ENCODE measurements at places on chromosomes 1 and 21. TPM values are rescaled to one million over a fixed set of nuclear protein-coding genes. Genes with fewer than 3 reads are reported as not detected.

GRCh38 chr1:25909040-25909439 lies 2.8 kb upstream of the STMN1 start:
- DNase-seq: no peak

DNA sequence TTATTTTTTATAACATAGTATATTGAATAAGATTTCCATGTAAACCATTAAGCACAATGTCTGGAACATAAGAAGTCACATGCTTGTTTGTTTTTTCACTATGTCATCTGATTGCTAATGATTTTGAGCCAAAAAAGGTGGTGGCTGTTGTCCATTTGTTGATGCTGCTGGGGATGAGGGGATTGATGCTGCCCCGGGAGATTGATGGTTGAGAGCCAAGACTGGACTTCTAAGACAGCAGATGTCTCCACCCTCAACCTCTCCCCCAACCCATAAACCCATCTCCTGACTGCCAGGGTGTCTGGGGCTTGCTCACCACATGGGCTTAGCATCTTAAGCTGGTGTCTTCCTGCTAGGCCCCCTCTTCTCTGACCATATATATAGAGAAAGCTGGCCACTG lies 35.8 kb upstream of the CD34 start:
- no peak for DNase-seq

GRCh38 chr1:220967911-220968310 lies 88.7 kb downstream of the HLX start:
- no peak for DNase-seq

- no peak for DNase-seq
Observed at GRCh38 chr21:38333301-38334272, 76.8 kb downstream of the KCNJ15 start.

DNA sequence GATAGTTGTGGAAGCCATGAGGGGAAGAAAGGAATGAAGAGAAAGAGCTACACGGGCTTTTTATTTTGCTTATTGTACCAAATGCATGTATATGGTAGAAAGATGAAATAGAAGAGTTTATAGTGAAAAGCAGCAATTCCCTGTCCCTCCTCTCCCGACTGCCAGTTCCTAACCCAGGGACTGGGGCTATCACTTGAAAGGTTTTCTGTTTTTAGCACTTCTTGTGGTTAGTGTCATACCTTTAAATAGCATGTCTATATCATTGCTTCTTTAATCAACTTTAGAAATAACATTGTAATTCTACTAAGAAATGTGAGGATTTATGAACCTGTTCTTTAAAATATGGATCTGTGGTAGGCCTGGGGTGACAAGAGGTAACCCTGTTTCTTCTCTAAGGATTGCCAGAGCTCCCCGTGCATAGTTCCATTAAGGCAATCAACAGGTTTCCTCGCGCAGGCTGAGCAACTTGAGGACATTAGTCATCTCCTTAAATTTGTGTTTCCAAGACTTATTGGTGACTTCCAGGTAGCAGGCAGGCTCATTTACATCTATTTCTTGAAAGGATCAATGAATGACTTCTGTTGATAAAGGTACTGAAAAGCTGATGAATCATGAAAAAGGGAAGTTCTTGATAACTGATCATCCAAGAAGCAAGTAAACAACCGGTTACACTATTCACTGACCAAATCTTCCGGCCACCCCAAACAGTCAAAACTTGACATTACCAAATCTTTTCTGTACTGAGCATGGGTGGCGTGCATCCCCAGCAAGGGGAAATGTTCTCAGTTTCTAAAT lies 37.8 kb upstream of the S1PR1 start:
- DNase-seq: no peak

GRCh38 chr1:3079381-3080052 lies 10.5 kb downstream of the PRDM16 start:
- DNase-seq: no peak

GRCh38 chr1:224700918-224701531 lies 84.9 kb downstream of the CNIH3 start:
- no peak for DNase-seq

PADI3 gene
- total RNA-seq: 6.2 TPM

- DNase-seq: no peak
Observed at GRCh38 chr1:12491656-12492055, 126.4 kb downstream of the DHRS3 start.

DNA sequence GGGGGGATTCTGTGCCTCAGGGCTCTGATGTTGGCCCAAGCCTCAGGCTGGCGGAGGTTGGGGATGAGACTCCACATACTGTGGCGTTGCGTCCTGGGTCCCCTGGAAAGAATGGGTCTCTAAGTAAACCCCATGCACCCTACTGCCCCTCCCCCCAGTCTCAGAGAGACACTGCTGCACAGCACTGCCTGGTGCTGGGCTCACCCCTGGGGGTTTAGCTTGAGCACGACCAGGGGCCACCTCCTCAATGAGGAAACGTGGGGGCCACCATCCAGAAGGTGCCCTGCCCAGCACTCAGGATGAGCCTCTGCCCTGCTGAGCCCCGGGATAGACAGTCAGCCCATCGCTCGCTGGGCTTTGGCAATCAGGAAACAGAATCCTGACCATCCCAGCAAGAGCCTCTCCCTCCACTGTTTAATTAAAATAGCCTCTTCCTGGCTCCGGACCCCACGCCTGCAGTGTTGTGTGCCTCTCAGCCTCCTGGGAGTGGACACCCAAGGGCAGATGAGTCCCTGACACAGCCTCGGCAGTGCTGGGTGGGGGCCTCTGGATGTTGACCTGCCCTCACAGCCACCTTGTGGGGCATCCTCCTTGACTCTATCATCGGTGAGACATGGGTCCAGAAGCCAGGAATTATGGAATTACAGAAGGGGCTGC lies 3.5 kb upstream of the KRTAP10-4 start:
- DNase-seq: no peak

GRCh38 chr1:11399250-11399649 lies 79.7 kb upstream of the DISP3 start:
- no peak for DNase-seq

- no peak for DNase-seq
Observed at GRCh38 chr1:18922848-18923755, 20.7 kb upstream of the ALDH4A1 start.

POU3F1 gene
- total RNA-seq: 0.27 TPM

GRCh38 chr1:20733360-20733975 lies 965 bp upstream of the SH2D5 start:
- peak; percentile 7 for DNase-seq

GRCh38 chr1:225426395-225427234 lies 1.2 kb downstream of the LBR start:
- no peak for DNase-seq

DNA sequence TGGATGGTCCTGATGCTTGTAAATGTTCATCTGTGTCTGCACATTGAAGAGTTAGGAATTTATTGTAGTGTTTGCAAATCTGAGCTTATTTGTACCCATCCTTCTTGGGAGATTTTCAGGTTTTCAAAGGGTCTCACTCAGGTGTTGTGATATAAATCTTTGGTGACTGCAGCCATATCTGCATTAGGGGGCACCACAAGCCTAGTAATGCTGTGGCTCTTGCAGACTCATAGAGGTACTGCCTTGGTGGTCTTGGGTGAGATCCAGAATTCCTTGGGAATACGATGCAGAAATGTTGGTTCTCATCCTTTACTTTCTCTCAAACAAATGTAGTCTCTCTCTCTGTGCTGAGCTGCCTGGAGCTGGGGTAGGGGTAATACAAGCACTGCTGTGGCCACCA lies 405.9 kb downstream of the TTLL7 start:
- no peak for DNase-seq

IL10 gene
- under 0.01 TPM for total RNA-seq

RORC gene
- 0.54 TPM for total RNA-seq

DNA sequence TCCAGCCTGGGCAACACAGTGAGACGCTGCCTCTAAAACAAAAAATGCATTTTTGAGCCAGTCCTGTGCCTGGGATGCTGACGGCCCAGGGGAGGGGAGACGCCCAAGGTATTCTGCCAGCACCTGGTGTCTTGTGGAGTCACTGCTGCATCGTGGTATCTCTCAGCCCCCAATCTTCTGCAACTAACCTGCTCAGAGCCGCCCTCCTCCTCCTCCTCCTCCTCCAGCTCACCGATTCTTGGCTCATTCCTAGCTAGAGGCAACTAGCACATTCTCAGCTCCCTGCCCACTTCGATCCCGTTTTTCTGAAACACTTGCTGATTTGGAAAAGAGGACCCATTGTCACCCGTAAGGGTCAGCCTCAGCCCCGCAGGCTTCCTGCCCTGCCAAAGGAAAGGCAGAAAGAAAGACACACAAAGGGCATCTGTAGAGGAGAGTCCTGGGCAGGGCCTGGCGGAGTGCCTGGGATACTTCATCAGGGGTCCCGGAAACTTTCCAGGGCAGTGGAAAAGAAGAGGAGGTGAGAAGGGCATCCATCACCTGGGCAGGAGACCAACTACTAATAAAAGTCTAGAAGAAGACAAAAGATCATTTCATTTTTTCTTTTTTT lies 20.7 kb downstream of the GPR157 start:
- DNase-seq: no peak

SPRR2D gene
- not detected for total RNA-seq

KCNA2 gene
- total RNA-seq: not detected

All from hematopoietic multipotent progenitor cell (in vitro differentiated cells).